ENCODE measurements at places on chromosomes 16 and 17.

- DNase-seq = no peak
Measured at GRCh38 chr17:76188213-76189016, 47.4 kb upstream of the FOXJ1 start.

DNA sequence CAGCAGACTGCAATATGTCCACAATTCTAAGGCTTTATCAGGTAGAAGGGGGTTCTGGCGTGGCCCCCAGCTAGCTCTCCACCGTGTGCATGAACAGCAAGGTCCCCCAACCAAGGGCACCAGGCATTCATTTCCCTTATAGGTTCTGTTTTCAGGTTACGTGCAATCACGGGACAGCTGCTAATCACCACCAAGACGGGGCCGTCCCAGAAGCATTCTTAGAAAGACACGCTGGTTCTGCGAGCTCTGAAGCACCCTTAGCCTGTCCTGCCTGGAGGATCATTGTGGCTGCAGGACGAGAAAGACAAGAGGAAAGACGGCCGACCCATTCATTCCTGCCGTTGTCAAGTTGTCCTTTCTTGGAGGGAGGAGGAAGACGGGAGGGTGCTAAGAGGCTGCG, 302.9 kb downstream of the SOX9 start:
- no peak for DNase-seq

DNA sequence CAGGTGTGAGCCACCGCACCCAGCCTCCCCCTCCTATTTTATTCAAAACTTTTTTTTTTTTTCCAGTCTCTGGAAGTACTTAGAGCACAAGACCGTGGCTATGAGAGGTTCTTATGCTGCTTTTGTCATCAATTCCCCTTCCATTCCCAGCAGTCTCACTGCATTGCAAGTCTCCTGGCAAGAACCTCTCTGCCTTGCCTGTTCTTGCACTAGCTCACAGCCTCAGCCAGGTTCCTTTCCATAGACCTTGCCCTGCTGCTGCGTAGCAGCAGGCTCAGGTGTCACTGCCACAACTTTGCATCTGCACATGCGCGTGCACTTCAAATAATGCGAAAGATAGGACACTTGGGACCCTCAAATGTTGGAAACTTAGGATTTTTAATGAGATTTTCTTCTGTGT, 15.6 kb downstream of the ATP6V0A1 start:
- DNase-seq = peak; percentile 47

GRCh38 chr16:86042393-86042792, 143.4 kb downstream of the IRF8 start:
- no peak for DNase-seq

- DNase-seq = no peak
Measured at GRCh38 chr17:43814714-43815113, 18.2 kb downstream of the MPP3 start.

- DNase-seq = no peak
Measured at GRCh38 chr17:47792457-47792856, 29.1 kb downstream of the OSBPL7 start.

DNA sequence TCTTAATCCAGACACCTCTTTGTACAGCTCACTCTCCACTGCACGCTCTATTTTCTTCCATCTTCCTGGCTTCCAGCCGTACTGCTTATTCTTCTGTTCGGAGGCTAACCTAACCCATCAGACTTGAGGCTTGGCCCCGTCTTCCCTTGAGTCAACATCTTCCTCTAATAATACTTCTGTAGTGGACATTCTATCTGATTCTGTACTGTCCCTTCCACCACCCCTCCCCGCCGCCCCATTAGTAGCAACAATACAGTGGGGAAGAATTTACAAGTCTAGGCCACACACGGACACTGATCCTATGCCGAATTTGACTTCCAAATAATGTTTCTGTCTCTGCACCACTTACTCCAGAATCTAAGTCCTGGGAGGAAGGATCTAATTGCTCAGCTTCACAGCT, 86.0 kb upstream of the TNRC6A start:
- DNase-seq = no peak

DNA sequence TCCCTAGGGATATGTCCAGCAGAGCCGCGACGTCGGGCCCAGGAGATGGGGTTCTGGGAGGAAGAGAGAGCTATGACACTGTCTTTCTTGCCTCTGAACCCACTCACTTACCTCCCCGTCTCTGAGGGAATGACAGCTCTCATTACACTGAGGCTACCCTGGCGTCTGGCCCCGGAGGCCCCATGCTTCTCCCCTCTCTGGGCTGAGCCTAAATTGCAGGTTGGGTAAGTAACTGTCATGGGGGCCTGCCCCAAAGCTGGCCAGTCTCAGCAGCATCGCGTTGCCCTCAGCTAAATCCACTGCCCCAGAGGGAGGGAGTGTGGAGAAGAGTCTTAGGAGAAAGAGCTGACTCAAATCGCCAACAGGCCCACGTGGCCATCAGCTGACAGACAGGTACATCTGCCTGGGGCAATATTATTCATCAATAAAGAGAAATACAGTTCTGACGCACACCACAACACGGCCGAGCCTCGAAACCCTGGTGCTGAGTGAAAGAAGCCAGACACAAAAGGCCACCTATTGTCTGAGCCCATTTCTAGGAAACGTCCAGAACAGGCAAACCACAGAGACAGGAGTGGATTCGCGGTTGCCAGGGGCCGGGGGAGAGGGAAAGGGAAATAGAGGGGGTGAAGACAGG, 156.4 kb downstream of the C16orf95 start:
- DNase-seq = no peak

DNA sequence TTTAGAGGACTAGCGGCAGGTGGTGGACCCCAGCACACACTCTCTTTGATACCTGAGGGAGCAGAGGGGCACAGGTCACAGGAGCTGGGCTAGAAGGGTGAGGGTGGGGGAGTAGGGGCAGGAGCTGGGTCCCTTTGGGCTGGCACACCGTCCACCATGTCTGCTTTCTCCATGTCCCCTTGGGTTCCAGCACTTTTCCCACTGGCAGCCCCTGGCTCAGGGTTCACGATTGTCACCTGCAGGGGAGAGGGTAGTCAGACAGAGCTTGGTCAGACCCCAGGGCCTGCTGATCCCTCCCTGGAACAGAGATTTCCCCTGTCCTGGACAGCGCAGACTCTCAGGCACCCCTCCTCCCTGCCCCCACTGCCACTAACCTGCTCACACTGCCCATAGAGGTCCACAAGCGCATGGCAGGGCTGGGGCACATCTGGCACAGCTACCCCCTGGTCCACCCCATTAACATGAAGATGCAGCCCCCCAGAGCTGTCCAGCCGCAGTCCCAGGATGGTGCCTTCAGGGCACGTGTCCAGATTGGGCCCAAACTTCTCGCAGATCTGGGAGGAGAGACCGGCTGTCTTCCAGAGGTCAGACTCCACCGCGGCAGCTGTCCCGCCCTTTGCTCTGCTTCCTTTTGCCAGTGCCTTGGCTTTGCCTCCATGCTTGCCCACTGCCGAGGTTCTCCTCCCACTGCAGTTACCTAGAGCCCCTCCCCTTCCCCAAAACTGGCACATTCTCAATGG, 3.1 kb upstream of the GPS2 start:
- DNase-seq = no peak

- DNase-seq = no peak
Measured at GRCh38 chr16:76854234-76854633, 336.8 kb upstream of the MON1B start.

- DNase-seq = no peak
Measured at GRCh38 chr16:89257281-89257731, 39.8 kb downstream of the ZNF778 start.

GRCh38 chr16:81486540-81487061, 42.0 kb downstream of the CMIP start:
- DNase-seq = no peak

DNA sequence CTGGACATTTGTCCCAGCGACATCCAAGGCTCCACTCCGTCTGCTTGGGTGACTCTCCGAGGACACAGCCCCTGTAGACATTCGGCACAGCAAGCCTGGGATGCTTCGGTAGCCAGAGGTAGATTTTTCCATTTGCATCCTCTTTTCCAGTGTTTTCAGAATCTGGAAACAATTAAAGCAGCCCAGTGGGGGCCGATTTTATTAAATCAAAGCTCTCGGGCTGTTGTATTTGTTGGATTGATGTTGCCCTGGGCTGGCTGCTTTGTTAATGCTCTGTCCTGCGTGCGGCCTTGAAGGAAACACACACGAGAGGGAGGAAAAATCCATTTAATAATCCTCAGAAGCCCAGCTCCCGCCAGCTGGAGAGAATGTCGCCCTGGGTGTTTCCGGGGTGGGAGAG, 158.1 kb upstream of the CIBAR2 start:
- DNase-seq = no peak

- DNase-seq = no peak
Measured at GRCh38 chr16:81716478-81717225, 62.4 kb upstream of the PLCG2 start.

DNA sequence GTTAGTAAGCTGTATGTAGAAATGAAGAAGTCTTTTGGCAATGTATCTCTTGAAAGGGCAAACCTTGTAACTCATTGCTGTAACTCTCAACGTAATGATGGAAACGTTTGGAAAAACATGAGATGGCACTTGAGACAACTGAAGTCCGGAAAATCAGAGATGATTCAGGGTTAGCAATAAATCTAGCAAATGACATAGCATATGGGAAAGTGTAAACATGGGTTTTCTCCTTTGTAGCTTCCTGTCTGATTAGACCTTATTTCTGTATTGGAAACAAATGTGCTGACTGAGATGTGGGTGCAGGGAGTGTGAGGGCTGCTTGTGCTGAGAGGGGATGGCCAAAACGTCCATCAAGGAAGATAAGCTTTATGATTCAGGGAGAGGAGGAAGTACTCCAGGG, 110.7 kb upstream of the FAM20A start:
- DNase-seq = no peak

DNA sequence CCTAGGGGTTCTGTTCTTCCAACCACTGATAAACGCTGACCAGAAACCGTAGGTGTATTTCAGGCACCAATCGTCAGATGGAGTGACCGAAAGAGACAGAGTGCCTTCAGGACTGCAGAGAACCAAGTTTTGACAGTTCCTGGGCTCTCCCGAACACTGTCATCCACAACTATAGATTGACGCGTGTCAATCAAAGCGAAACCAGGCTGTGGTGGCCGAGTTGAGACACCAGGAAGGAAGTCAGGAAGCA, 11.9 kb upstream of the AURKB start:
- no peak for DNase-seq

- no peak for DNase-seq
Measured at GRCh38 chr16:4067262-4068001, 48.8 kb downstream of the ADCY9 start.

GRCh38 chr17:49020609-49021008, 23.4 kb downstream of the IGF2BP1 start:
- DNase-seq = no peak

- DNase-seq = no peak
Measured at GRCh38 chr17:27513849-27514248, 57.6 kb downstream of the KSR1 start.

DNA sequence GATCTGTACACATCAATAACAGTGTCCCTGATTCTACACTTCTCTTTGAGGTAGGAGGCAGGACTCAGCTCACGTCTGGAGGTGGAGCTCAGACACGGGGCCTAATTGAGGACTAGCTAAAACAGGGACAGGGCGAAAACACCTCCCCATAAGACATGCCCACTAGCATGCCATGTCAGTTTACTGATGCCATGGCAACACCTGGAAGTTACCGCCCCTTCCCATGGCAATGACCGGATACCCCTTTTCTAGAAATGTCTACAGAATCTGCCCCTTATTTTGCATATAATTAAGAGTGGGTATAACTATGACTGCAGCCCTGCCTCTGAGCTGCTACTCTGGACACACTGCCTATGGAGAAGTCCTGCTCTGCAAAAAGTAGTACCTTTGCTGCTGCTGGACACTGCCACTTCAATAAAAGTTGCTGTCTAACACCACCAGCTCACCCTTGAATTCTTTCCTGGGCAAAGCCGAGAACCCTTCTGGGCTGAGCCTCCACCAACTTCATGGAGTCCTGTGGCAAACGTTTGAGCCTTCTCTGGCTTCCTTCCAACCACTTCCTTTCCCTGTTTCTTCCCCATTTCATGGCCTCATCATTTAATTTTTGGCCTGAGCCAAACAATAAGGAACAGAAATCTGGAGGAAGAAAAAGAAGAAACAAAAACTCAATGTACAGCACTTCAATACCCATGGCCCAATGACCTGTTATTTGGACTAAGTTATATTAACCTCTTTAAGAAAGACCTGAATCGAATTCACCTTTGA, 21.0 kb downstream of the PHB1 start:
- no peak for DNase-seq

GRCh38 chr16:65700596-65700995, 578.7 kb upstream of the CDH11 start:
- no peak for DNase-seq

- DNase-seq = no peak
Measured at GRCh38 chr16:79823639-79824038, 223.1 kb upstream of the MAF start.

GRCh38 chr17:27532269-27533263, 76.3 kb downstream of the KSR1 start:
- DNase-seq = no peak

DNA sequence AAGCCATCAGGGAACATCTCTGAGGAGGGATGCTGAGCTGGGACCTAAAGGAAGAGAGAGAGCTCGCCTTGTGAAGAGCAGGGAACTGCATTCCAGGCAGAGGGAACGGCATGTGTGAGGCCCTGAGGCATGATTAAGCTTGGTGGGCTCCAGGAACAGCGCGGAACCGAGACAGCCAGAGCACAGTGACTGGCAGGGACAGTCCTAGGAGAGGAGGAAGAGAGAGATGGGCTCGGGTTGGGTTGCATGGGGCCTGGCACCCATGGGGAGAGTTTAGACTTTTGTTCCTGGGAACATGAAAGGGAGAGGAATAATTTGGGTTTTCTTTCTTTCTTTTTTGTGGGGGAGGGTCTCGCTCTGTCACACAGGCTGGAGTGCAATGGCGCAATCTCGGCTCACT, 39.2 kb upstream of the CPNE2 start:
- DNase-seq = no peak

DNA sequence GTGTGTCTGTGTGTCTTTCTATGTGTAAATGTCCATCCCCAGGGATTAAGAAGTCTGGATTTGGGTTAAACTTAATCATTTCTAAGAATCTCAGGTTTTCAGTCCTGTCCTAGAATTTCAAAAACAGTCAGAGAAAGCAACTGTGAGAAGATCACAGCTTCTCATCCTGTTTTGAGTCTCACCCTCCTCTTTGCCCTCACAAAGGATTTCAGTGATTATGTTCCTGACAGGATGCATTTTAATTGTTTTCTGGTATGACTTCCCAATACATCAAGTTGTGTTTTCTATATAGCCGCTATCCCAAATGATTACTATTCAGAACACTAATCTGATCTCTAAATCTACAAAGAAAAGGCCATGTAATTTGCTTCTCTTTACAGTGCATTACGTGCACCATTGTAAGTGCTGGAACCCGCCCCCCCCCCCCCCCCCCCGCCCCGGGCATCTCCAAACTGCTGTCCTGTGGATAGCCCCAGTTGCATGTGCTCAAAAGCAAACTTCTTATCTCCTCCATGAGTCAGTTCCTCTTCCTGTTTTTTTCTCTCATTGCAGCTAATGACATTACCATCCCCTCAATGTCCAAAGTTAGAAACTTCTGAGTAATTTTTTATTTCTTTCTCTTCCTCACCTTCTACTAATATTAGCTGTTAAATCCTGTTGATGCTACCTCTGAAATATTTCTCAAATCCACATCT, 73.9 kb downstream of the CDH13 start:
- no peak for DNase-seq
